Gastrocnemius medialis (tissue), 4 donors: ENCODE measurements at places on chromosomes 5 and 9. TPM values are rescaled to one million over a fixed set of nuclear protein-coding genes. Genes with fewer than 3 reads are reported as not detected.

The TEX48 gene
- not detected for total RNA-seq

The BARHL1 gene
- total RNA-seq = not detected

The PCDHGA4 gene
- total RNA-seq = 1.6 TPM

The IL3 gene
- total RNA-seq = not detected

The HK3 gene
- total RNA-seq = 0.53 TPM

The FOXD1 gene
- total RNA-seq = not detected

The CLIC3 gene
- total RNA-seq = not detected

The DAPK1 gene
- total RNA-seq = 1.2 TPM

The TMCO6 gene
- 8.9 TPM for total RNA-seq

- DNase-seq = peak; percentile 82
These were observed 3.8 kb downstream of the IER5L start for GRCh38 chr9:129174102-129174723.

- no peak for DNase-seq
These were observed 12.3 kb downstream of the IFNA21 start for GRCh38 chr9:21154018-21154608.

DNA sequence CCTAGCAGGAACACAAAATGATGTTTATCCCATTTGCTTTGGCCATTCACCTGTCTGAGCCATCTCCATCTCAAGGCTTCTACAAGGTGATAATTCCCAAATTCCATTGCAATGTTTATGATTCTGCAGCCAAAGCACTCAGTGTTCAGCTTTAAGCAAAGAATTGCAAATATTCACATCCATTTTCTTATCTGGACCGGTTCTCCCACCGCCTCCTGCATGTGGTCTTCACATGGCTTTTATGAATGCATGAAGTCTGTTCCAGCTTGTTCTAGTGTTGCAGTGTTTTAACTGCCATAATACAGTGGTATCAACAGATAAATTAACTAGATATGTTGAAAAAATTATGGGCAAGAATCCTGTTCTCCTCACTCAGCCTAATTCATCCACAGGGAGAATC is 443.0 kb upstream of the KLF4 start:
- DNase-seq = no peak

GRCh38 chr5:138111181-138111580 is 27.3 kb downstream of the WNT8A start:
- DNase-seq = no peak

- DNase-seq = no peak
These were observed 13.7 kb downstream of the TEX53 start for GRCh38 chr9:114643896-114644295.

GRCh38 chr9:113673726-113674125 is 202.4 kb upstream of the ZNF618 start:
- no peak for DNase-seq

DNA sequence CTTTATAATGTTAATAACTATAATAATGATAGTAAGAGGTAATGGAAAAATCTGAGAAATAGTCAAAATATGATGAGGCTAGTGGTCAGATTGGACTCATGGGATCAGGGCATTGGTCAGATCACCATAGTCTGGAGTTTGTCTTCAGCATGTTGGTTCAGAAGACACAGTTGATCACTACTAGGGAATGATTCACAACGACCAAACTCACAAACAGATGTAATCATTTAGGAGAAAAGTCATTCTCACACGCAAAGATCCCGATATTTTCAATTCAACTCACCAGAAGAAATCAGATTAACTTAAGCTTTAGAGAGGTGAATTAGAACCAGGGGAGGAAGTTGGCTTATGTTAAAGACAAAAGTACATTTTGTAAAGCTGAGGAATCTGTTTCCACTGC is 131.8 kb downstream of the LURAP1L start:
- DNase-seq = no peak

DNA sequence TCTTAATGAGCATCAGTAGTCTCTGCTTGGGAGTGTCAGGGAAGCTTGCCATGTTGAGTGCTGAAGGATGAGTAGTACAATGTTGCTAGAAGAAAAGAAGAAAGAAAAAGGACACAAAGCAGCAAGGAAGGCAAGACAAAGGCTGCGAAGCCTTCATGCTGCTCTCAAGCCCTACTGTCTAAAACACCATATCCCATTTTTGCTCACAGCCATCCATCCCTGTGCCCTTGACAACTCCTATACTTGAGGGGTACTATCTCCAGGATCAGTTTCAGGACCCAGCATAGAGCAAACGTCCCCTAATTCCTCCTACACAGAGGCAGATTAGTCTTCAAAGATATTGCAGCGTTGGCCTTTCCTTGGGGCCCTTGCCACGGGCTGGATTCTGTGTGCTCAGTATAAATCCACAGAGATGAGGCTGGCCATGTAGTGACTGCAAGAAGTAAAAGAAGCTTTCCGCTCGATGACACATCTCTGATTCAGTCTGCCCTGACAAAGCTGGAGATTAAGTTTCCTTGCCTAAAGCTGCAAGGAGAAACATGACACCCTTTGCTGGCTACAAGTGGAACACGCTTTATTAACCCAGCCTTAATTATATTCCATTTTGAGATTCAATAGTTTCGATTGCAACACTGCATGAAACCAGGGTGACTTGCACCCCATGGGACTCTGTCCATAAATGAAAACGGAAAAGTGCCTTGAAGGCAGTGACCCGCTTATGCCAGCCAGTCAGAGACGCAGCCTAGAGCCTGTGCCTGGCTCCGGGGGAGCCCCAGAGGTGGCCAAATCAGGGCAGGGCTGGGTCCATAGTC is 304.6 kb downstream of the ACTL7B start:
- peak; percentile 63 for DNase-seq

- no peak for DNase-seq
These were observed 377.6 kb downstream of the DNAH5 start for GRCh38 chr5:13566871-13567339.

GRCh38 chr9:5790923-5791322 is 42.0 kb downstream of the ERMP1 start:
- no peak for DNase-seq

- DNase-seq = no peak
These were observed 396.2 kb downstream of the EFNA5 start for GRCh38 chr5:107274571-107274970.

- no peak for DNase-seq
These were observed 115.4 kb downstream of the OXCT1 start for GRCh38 chr5:41754857-41755256.

- DNase-seq = no peak
These were observed 2.0 kb upstream of the MEF2C start for GRCh38 chr5:88885002-88885401.

DNA sequence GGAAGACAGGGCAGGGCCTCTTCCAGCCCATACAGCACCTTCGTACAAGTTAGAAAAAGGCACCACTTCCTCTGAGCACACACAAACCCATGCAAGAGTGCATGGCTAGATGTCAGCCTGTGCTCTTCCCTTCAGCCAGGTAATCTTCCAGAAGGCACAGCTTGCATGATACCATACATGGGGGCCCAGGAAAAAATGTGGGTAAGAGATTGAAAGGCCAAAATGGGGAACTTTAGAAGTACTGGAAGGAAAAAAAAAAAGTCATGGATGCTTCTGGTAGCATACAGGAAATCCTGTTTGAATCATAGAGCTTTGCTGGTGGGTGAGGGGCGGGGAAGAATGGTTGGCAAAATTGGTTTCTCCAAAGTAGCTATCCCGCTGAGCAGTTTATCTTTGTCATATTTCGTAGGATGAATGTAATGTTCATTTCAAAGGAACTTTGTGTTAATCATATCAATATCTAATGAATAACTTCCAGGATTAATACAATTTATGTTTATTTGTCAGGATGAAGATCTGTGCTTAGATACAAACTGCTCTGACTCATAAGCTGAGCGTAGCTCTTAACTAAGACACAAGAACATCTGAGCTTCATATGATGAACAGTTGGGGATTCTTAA is 78.2 kb upstream of the MAP3K1 start:
- no peak for DNase-seq

- no peak for DNase-seq
These were observed 142.4 kb downstream of the ST8SIA4 start for GRCh38 chr5:100760688-100761087.

DNA sequence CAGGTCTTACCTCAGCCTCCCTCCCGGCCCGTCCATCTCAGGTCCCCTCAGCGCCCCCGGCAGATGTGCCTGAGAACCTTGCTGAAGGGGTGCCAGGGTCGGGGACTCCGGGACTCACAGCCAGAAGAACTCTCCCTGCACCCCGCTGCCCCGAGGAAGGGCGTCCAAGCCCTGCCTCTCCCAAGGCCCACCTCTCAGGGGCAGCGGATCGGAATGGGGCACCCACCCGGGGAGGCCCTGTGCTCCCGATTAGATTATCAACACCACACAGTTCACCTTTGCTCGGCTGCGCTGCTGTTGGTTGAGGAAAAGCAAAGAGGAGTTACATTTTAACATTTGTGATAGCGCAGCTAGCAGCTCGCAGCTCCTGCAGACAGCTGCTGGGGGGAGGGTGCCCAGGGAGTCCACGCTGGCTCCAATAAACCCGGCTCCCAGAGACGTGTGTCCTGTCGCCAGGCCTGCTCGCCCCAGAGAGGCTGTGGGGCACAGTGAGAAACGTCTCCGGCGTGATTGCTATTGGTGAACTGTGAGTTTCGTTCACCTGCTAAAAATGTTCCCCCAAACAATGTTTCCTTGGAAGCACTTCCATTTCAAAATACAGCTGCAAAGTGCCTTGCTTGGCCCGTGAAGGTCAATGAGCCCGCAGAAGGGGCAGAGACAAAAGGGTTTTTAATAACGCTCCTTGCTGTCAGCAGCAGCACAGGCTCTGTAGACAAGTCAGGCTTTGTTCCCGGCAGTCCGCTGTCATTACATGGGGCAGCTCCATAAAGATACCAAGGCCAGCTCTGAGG is 18.6 kb upstream of the SLC6A19 start:
- no peak for DNase-seq

GRCh38 chr9:124483481-124483880 is 23.7 kb downstream of the NR5A1 start:
- DNase-seq = no peak

DNA sequence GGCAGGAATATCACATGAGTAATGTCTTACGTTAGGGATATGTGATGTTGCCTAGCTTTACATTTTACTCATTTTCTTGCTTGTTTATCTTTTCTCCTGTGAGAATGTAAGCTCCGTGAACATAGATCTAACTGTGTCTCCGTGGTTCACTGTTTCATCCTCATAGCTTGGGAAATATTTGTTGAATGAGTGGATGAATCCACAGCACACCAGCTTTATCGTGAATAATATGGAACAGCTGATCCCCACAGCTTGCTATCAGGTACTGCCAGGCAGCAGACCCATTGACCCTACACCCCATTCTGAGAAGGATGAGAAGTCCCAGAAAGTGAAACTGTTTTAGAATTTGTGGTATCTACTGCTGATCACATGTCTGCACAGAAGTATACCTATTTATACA is 106.8 kb upstream of the FBN2 start:
- no peak for DNase-seq

DNA sequence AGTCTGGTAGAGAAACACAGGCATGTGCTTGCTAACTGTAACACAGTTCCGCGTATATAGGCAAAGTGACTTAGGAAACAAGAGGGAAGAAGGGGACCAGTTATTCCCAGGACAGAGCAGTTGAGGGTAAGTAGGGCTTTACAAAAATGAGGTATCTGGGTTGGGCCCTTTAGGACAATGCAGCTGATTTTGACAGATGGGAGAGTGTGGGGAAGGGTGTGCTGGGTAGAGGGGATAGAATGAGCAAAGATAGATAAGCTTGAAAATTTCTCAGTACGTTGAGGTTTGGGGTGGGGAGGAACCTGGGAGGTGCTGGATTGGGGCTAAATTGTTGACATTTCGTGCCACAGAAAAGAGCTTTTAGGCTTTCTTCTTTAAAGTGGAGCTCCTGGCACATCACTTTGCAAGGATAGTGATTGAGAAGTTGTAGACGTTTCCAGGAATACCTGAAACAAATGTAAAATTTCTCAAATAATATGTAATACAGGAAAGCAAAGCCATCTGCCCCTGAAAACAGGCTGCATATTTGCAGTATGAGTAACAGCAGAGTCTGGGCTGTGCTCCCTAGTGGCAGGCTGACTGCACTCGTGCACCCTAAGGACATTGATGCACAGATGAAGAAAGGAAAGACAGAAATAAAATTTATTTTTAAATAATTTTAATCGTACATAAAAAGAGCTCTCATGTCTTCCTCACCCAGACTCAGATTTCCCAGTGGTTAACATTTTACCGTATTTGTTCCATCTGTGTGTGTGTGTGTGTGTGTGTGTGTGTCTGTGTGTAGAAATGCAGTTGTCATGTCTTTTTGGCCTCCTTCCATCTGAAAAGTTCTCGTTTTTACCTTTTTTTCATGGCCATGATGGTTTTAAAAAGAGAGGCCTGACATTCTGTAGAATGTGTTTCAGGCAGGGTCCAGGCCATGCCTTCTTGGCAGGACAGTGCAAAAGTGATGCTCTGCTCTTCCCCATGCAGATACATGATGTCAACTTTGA is 144.9 kb upstream of the DMRT1 start:
- peak; percentile 64 for DNase-seq

DNA sequence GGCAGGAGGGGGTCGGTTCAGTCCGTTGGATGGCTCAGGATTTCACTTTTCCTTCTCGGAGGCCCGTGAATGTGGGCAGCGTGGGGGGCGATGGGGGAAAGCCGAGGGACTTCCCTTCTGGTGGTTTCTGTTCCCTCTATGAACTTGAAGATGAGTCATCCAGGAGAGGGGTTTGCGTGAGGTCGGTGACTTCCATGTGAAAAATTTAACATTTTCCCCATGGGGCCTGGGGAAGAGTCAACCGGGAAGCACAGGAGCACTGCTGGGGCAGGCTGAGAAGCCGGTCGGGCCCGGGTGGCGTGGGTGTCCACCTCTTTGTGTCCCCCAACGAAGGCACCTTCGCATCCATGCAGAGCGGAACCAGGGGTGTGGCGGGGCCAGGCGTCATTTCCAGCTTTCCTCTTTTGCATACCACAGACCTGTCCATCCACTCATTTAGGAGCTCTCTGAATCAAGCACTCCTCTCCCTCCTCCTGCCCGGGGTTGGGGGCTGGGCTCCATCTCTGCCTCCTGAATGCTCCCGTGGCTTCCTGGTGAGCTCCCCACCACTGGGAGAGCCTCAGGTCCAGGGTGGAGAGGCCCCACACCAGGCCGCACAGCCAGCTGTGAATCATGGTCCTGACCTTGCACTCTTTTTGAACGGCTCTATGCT is 68.4 kb downstream of the ANKRD33B start:
- no peak for DNase-seq

GRCh38 chr5:40374853-40375252 is 304.9 kb upstream of the PTGER4 start:
- no peak for DNase-seq
